Activated CD8-positive, alpha-beta T cell treated with anti-CD3 and anti-CD28 coated beads, Interleukin-2, amount 10 ng/mL, durations not matched to agents 7 days and 5 days (primary cell): ENCODE measurements at places on chromosomes 7 and 10. TPM values are rescaled to one million over a fixed set of nuclear protein-coding genes. Genes with fewer than 3 reads are reported as not detected.

Gene SLC16A9
- total RNA-seq = 0.10 TPM

Gene TFR2
- total RNA-seq = 14.5 TPM

Gene IL15RA
- total RNA-seq = 17.2 TPM

Gene AGAP9
- total RNA-seq = 2.8 TPM

Gene TMEM236
- 0.13 TPM for total RNA-seq

Gene ZNF775
- total RNA-seq = 6.7 TPM

Gene DMBT1
- not detected for total RNA-seq

Gene LIPJ
- not detected for total RNA-seq

Gene SCIN
- total RNA-seq = not detected

Gene INA
- 0.08 TPM for total RNA-seq

Gene NEBL
- not detected for total RNA-seq

Gene ZP3
- total RNA-seq = 5.9 TPM

Gene FKBP6
- not detected for total RNA-seq

Gene TMEM248
- total RNA-seq = 91.4 TPM

Gene CYP3A4
- not detected for total RNA-seq

Gene AMZ1
- not detected for total RNA-seq

Gene COL26A1
- not detected for total RNA-seq

Gene OPTN
- total RNA-seq = 73.8 TPM

Gene ERVW-1
- total RNA-seq = not detected

Gene RSPH10B
- total RNA-seq = 0.37 TPM

Gene KCNK18
- not detected for total RNA-seq

Gene MACC1
- total RNA-seq = 0.55 TPM
